Body of pancreas (tissue), 4 donors: ENCODE measurements at places on chromosomes 16 and 17. TPM values are rescaled to one million over a fixed set of nuclear protein-coding genes. Genes with fewer than 3 reads are reported as not detected.
A peak's percentile ranks its signal among the peaks of the same experiment; 100 is the strongest.

- DNase-seq = peak; percentile 66
These were observed 622 bp downstream of the NDEL1 start for GRCh38 chr17:8436169-8436843.

GRCh38 chr17:81930142-81931125 is 2.9 kb upstream of the MAFG start:
- DNase-seq = no peak

GRCh38 chr17:78184868-78185267 is 2.0 kb downstream of the TK1 start:
- DNase-seq = no peak

The COASY gene
- total RNA-seq = 60.6 TPM

GRCh38 chr17:19937522-19937921 is 40.1 kb downstream of the AKAP10 start:
- no peak for DNase-seq

DNA sequence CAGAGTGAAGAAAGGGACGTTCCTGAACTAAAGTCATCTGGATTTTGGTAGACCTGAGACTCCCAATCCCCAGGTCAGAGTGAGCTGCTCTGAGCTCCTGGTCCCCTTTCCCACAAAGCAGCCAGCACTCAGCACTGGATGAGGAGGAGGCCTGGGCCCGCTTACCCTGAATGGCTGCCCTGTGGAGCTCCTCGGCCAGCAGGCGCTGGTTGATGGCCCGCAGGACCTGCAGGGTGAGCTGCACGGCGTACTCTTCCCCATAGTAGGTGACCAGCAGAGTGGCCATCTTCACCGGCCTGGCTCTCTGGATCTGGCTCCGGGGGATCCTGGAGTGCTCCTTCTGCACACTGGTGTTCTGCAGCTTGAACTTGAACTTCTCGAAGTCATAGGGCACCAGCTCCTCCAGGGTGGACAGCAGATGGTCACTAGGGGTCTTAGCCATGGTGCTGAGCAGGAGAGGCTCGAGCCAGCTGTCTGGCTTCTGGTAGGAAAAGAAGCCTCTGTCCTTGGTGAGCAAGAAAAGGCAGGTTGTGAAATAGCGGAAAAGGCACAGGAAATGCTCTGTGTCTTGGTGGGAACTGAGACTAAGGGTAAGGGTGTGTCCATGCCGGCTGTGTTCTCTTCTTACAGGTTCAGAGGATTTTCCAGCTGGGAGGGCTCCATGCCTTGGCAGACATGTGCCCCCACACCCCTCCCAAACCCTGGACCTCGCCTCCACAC is at the start of gene MEFV:
Gene MEFV, minus strand, starts transcription at position 488 of the 720 bp plus-strand sequence. Its CDS starts 46 bp downstream, at position 442.
- no peak for DNase-seq

DNA sequence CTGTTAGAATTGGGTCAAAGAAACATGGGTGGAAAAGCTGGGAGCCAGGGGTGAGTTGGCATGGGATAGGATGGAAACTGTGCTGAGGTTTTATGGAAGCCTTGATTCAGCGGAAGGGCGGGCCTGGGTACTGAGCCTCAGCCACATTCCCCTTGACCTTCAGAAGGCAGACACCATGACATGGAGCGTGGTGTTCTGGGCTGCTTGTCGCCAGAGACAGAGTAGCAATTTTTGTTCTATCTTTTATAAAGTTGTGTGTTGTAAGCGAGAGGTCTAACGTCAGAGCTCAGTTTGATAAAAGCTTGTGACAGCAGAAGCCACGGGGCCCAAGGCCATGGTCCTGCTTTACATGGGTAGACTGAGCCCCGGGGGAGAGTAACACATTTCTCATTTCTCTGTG is 50.2 kb downstream of the SLC47A1 start:
- no peak for DNase-seq

DNA sequence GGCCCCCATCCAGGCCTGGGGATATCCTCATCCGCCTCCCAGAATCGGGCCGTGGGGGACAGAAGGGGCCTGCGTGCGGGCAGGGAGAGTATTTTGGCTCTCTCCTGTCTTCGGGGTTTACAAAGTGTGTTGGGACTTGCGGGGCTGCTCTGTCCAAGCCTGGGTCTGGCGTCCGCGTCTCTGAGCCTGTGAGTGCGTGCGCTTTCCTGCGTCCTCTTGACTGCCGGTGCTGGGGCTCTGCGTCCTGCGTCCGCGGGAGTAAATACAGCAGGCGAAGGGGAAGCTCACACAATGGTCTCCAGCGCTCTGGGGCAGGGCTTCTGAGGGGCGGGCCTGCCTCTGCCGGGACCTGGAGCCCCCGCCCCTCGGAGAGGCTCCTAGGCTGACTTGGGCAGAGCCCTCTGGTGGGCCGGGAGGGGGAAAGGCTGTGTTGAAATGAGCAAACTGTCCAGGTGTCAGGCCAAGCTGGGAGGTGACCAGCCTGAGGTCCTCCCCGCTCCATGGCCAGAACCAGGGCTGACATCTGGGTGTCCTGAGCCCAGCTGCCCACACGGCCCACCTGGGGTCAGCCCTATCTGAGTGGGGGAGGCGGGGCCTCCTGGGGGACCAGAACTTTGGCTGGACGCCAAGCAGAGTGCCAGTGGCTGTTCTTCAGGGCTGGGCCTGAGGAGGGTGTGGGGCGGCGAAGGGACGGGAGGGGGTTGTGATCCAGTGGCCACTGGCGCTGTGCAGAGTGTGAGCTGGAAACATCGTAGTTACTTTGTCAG is 233.6 kb downstream of the SEC14L1 start:
- DNase-seq = peak; percentile 72

The RANBP10 gene
- 6.3 TPM for total RNA-seq

DNA sequence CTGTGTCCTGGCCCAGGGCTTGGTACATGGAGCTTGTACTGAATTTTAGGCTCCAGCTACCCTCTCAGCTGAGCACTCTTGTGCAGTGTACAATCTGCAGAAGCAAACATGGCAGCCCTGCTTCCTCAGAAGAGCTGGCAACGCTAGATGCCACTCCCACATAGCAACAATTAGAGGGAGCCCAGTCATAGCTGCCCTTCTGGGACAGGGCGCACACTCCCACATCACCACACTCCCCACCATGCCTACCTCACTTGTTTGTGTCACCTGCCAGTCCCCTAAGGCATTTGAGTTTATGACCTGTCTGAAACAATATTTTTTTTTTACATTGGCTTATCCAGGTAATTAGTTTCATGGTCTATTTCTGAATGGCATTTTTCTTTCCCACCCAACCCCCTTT is 72.3 kb downstream of the C17orf67 start:
- no peak for DNase-seq

The BEAN1 gene
- not detected for total RNA-seq

DNA sequence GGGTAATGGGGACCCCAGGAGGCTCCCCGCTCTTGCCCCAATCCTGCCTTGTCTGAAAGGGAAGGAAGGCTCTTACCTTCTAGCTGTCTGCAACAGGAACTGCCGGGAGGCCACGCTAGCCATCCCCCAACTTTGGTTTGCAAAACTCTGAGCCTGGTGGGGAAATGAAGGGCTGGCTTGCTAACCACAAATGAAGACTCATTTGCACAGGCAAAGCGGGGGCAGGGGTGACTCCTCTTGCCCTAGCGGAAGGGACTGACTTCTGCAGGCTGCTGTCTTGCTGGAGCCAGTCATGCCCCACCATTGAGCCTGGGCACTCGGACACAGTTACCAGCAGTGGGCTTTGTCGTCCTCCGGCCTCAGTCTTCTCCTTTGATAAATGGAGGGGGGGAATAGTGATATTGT is 52.6 kb downstream of the PLCG2 start:
- peak; percentile 16 for DNase-seq

The KRTAP3-1 gene
- not detected for total RNA-seq
